ENCODE measurements at places on chromosomes 16 and 17.

DNA sequence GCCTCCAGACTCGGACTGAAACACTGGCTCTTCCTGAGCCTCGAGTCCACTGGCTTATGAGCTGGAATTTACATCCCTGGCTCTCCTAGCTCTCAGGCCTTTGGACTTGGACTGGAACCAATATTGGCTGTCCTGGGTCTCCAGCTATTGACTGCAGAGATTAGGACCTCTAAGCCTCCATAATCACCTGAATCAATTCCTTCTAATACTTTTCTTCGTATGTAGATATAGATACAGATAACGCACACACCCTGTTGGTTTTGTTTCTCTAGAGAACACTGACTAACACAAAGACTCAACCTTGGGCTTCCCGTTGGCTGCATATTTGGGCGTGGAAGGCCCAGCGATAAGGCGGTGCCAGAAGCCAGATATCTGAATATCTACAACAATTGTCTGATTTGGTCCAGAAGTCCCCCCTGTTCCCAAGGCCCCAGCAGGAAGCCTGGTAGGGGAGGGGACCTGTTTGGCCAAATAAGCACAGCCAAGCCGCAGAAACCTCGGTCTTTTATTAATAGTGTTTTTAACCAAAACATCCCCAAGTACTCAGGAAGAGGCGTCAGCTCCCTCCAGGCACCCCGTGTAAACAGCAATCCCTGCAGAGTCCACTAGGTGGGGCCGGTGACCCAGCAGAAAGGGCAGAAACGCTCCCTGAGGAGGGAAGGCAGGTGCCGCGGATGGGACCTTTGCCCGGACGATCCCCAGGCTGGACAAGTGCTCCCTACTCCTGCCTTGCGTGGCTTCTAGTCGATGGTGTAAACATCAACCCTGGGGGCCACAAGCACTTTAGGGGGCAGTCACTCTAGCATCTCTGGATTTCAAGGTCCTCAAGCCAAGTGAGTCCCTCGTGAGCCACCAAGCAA lies 57.0 kb downstream of the ABR start:
- DNase-seq: no peak

GRCh38 chr17:36532435-36532975 lies 2.2 kb downstream of the MYO19 start:
- no peak for DNase-seq

GRCh38 chr16:88685156-88686061 lies 898 bp downstream of the SNAI3 start:
- no peak for DNase-seq

- no peak for DNase-seq
Measured at GRCh38 chr17:40326014-40326831, 17.2 kb downstream of the RARA start.

DNA sequence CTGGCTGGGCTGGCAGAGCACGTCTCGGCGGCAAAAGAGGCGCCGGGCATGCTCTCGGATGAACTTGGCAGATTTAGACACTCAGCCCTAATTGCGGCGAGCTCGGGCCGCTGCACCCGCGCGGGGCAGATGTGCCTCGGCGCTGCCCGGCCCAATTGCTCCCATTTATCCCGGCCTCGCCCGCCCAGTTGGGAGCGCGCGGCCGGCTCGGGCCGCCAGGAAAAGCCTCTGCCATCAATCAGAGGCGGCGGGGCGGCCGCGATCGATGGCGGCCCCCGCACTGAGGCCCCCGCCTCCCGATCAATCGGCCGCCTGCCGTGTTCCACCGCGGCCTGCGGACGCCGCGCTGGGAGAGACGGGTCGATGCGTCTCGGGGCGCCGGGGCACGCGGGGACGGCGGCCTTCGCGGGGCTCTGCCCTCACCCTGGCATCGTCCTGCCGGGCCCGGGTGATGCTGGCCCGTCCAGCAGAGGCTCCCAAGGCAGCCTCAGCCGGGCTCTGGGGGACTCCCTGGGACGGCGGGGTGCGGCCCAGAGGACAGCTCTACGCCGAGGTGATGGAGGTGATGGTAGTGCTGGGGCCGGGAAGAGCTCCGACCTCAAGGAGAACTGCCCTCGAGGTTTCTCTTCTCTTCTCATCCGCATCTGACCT lies 200.9 kb upstream of the N4BP1 start:
- DNase-seq: no peak
